Transverse colon (tissue), 4 donors: ENCODE measurements at places on chromosomes 16 and 17.

- DNase-seq: no peak
Observed at GRCh38 chr17:62859146-62859545, 51.0 kb upstream of the MARCHF10 start.

DNA sequence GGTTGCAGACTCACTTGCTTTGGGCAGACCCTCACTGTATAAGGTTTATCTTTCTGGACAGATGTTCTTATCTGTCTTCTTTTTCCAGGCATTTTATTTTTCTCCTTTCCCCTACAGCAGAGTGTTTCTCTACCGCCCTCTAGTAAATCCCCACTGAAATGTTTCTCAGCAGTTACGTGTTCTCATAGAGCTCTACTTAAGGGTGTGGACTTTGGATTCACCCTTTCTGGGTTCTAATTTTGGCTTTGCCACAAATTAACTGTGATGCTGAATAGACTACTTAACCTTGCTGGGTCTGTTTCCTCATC lies 2.0 kb downstream of the ADAT1 start:
- no peak for DNase-seq

DNA sequence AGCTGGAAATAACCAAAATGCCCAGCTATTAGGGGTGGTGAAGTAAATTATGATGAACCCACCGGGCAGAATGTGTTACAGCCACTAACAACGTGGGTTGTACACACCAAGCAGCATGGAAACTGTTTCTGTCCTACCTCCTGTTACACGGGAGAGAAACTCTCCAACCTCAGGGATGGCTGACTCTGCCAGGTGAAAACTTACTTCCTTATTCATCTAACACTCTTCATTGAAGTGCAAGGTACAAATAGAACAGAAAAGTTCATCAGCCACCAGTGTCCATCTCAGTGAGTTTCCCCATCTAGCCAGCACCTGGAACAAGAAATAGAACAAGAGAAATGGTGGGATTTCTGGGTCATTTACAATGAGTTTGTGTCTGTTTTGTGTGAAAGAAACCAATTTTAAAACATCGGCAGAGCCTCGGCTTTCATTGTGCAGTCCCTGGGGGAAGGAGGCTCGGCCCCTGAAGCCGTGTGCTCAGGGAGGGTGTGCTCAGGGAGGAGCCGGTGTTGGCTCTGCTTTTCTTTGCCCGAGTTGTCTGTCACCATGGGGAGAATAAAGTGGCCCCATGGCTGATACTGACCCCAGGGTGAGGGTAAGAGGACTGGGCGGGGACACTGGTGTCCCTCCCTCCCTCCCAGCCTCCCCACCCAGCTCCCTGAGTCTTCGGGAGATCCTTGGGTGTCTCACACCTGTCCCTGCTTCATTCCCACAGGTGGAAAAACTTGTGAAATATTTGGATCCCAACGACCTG lies 39.8 kb downstream of the RAB11FIP4 start:
- DNase-seq: no peak

GRCh38 chr17:4750606-4751005 lies 10.9 kb upstream of the CXCL16 start:
- DNase-seq: no peak

DNA sequence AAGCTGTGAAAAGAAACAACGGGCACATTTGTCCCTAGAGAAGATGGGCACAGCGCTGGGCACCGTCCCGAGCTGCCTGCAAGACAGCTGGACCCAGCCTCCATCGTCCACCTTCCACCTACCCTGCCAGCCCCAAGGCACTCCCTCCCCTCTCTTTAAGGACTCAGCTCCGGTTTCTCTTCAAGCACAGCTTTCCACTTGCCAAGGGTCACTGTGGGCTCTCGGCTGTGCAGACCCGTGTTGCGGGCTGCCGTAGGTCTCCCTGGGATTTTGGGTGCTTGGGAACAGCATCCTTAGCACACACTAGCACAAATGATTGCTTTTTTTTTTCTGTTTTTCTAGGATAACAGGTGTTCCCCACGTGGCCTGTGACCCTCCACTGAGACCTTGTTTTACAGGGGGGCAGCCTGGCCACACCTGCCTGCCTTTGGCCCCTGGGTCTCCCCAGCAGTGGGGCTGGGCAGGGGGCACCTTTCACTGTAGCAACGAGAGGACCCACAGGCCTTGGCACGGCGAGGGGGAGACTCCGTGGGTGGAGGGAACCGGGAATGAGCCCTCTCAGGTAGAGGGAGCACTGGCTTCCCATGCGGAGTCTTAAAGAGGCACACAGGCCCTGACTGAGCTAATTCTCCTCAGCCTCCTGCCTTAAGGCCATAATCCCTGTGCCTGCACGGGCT lies 1.4 kb downstream of the CHMP6 start:
- DNase-seq: no peak

DNA sequence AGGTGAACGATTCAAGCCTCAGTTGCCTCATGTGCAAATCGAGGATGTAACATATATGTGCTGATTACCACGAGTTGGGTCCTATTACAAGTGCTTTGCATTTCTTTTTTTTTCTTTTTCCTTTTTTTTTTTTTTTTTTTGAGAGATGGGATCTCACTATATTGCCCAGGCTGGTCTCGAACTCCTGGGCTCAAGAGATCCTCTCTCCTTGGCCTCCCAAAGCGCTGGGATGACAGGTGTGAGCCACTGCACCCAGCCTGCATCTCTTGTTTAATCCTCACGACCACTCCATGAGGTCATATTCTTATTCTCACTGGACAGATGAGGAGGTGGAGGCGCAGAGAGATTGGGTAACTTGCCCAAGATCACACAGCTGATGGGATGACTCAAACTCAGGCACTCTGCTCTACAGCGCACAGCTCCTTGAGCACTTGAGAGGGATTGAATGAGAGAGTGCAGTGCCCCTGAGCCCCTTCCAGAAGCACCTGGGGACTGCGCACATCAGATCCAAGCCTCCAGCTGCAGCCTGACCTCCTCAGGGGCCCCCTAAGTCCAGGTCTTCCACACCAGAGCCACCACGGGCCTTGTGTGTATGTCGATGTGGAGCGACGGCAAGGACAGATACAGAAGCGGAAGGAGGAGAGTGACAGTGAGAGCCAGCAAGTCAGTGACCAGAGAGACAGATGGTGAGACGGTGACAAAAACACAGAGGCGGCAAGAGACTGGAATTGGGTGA lies 4.9 kb downstream of the STX1B start:
- DNase-seq: no peak

GRCh38 chr17:56475116-56475515 lies 118.4 kb upstream of the NOG start:
- no peak for DNase-seq

DNA sequence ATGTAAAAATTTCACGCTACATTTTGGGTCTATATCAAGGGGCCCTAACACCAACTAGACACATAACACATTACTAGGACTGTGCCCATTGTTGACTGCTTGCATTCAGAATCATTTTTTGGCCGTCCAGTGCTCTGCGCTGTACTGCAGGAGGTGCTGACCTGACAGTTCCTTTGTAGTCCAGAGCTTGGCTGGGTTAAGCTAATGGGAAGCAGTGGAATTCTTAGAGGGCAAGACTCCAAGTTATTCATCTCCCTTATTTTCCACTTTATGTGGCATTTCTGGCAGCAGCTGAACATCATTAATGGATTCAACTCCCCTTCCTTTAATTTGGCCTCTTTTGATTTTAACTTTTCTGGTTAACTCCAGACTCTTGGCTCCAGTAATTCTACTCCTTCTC lies 351.7 kb downstream of the CDH8 start:
- DNase-seq: no peak

DNA sequence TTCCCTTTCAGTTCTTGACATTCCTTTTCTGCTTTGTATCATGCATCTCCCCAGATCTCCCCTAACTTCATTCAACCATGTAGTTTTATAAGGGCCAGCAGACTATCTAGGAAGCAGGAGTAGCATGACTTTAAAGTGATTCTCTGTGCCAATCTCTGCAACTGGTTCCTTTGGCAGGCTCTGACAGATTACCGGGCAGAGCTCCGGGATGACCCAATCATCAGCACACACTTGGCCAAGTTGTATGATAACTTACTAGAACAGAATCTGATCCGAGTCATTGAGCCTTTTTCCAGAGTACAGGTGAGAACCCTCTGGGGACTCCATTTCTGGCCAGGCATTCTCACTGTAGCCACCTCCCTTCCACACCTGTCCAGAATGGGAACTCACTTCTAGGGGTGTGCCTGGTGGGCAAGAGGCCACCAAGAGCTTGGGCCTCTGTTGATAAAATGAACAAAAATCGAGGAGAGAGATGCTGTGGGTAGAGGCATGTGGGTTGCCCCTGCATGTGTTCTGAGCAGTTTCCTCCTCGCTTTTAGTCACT lies 7.6 kb upstream of the CDK5R1 start:
- no peak for DNase-seq

GRCh38 chr17:76511668-76512365 lies 10.6 kb upstream of the RHBDF2 start:
- DNase-seq: no peak

DNA sequence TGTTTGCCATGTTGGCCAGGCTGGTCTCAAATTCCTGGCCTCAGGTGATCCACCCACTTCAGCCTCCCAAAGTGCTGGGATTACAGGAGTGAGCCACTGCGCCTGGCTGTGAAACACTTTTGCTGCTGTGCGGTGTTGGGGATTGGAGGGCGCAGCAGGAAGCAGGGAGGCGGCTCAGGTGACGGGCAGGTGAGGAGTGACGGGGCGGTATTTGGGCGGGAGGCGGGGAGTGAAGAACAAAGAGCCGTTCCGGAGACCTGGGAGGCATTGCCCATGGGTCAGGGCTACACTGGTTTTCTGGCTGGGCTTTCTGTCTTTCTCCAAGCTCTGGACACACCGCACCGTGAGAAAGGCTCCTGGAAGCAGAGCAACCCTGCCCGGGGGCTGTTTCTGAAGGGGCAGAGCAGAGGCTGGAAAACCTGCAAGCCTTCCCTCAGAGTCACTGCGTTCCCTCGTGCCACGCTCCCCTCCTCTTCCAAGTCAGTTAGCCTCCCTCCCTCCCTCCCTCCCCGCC lies 22.1 kb downstream of the CRISPLD2 start:
- peak; percentile 83 for DNase-seq

- DNase-seq: no peak
Observed at GRCh38 chr16:9885467-9885866, 296.8 kb downstream of the GRIN2A start.

GRCh38 chr16:71528863-71529262 lies 2.6 kb downstream of the CHST4 start:
- DNase-seq: no peak

GRCh38 chr17:6464446-6465041 lies 20.3 kb downstream of the PIMREG start:
- DNase-seq: no peak

DNA sequence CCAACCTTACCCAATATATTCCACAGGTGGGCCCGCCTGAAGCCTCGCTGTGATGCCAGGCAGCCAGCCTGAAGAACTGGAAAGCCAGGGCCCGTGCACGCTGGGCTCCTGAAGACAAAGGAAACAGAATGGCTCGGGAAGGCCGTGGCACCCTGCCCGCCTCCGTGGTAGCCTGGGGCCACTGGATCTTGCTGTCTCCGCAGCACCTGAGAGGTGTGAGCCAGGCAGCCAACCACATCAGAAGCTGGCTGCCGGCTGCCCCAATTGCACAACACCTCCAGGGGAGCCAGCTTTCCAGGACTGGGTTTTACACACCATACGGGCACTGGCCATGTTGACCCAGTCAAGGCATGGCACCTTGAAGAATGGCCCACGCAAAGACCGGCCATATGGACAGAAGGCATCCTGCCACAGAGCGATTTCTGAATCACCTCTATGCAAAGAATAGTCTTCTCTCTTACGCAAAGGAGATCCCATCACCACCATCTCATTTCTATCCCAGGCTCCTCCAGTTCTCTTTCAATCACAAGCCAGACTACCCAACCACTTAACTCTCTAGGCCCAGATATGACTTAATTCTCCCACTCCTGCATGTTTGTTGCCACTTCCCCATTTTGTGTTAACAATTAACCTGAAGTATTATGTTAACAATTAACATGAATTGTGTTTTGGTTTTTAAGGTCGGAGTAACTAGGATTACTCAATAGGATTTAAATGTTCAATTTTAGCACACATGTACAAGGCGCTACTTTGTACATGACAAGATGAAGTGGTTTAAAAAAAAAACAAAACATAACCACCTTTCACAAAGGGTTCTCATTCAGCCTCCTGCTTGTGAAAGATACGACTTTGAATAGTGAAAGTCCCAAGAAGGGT lies 32.1 kb downstream of the ZFHX3 start:
- peak; percentile 14 for DNase-seq

DNA sequence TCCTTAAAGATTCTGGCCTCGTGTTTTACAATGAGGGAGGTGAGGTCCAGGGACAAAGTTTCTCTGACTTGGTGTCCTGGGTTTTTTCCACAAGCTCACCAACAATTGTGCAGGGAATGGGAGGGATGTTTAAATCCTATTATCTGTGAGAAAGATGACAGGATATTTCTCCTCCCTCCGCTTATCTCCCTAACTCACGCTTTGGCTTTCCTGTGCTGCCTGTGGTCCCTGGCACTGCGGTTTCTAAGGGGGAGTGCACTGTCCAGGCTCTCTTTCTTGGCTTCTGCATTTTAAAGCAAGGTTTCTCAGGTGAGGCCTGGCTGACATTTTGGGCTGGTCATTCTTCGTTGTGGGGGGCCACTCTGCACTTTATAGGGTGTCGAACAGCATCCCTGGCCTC lies 16.4 kb downstream of the GGA3 start:
- DNase-seq: no peak

DNA sequence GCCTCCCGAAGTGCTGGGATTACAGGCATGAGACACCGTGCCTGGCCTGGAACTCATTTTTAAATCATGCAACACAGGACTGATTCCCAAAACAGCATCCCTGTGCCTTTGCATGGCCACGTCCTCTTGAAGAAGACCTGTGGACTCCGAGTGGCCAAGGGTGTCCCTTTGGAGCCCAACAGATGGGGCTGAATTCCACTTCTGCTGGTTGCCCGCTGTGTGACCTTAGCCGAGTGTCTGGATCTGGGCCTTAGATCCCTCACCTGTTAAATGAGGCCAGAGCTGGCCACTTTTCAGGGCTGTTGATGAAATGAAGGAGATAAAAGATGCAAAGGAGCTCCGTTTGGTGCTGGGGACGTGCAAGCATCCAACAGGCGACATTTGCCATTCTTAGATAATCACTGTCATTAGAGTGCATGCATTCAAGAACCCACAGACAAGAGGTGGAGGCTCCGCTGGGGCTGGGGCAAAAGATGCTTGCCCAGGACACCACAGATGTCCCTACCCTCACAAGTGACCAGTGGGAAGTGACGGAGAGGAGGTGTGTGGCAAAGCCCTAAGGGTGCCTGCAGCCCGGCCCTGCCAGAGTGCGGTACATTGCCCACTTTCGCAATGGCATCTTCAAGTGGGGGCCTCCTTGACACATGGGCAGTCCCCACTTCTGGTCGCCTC lies 354.1 kb upstream of the TNRC6C start:
- no peak for DNase-seq

DNA sequence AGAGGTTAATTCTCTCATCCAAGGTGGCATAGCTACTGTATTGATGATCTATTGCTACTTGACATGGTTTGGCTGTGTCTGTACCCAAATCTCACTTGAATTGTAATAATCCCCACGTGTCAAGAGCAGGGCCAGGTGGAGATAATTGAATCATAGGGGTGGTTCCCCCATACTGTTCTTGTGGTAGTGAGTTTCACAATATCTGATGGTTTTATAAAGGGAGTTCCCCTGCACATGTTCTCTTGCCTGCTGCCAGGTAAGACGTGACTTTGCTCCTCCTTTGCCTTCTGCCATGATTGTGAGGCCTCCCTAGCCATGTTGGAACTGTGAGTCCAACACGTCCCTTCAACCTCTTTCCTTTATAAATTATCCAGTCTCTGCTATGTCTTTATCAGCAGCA lies 22.9 kb upstream of the CPPED1 start:
- DNase-seq: no peak
